Activated CD4-positive, alpha-beta T cell treated with anti-CD3 and anti-CD28 coated beads for 36 hours (primary cell): ENCODE measurements at places on chromosomes 12 and 14. TPM values are rescaled to one million over a fixed set of nuclear protein-coding genes. Genes with fewer than 3 reads are reported as not detected.

- no peak for DNase-seq
Observed at GRCh38 chr14:33692762-33693161, 258.1 kb downstream of the EGLN3 start.

DNA sequence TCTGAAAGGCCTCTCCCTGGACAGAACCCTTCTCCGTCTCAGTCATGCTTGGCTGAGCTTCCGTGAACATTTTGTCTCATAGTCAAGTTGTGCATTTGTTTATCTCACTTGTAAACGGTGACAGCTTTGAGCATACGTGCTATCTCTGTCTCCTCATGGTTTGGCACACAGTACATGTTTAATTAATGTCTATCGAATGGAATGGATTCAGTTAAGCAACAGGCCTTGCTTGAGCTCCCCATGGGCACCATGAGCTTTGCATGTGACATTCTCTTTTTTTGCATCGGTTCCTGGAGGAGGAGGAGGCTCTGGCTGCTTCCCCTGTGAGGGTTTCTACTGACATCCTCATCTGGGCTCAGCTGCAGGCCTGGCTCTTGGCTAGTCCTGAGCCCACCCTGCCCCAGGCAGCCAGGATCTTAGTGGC is 80.0 kb downstream of the PRIMA1 start:
- DNase-seq = no peak

DNA sequence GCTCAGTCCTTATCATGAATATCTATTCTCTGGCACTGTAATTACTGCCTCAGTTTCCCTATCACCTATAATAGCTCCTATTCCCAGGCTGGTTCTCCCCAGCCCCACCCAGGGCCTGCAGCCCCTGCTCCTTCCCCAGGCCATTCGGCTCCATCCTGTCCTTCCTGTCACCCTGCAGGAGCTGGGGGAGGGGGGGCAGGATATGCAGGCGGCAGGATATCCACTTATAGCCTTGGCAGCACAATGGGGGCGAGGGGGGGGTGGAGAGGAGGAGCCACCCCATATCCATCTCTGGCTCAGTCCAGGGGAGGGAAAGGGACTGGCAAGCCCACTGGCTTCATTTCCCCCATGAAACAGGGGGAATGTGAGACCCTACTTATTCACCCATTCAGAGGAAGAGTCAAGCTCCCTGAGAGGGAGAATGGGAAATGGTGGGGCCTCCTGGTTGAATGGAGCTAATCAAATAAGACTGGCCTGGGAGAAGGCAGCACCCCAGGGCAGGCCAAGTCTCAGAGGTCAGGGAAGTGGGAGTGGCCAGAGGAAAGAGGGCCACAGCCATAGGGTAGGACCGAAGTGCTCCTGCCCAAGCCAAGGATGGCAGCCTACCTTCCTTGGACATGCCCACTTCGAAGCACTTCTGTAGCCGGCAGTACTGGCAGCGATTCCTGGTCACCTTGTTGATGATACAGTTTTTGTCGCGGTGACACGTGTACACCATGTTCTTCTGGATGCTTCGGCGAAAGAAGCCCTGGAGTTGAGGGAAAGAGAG is 7.8 kb upstream of the ITGB7 start:
- no peak for DNase-seq

C12orf50 gene
- total RNA-seq = 0.11 TPM

DNA sequence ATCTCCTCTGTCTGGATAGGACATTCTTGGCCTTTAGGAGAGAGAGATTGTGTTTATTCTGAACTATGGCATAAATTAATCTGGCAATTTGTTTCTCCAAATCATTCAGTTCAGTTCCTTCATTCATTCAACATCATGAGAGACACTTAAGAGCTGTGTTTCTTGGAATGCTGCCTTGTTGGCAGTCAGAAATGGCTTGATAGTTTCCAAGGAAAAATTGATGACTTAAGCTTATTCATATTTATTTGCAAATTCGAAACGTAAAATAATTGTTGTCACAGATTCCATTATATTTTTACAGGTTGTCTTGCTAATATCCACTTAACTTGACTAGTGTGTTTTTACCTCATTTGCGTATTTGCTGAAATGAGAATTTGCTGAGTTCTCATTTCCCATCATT is 393.0 kb downstream of the C12orf75 start:
- no peak for DNase-seq

DNA sequence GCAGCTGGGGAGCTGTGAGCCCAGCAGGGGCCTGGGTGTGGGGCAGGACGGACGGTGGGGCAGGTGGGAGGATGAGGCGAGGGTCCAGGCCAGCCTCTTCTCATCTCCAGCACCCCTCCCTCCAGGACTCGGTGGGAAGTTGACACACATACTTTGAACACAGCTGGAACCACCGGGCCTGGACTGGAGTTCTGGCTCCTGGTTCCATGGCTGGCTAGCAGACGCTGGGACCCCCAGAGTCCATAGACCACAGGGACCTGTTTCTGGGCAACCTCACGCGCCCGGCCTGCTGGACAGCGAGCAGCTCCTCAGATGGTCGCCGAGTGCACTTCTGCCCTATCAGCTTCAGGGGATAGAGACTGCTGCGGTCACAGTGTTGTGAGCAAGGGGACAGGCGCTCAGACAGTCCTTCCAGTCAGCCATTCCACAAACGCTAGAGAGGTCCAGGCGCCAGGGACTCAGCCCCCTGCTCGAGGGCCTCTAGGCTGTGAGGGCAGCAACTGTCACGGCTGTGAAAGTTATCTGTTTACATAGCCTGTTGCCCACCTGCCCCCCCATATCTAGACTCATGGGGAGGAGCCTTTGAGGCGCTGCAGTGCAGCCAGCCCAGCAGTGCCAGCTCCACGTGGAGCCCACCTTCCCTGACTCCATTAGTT is 25.2 kb downstream of the TCHP start:
- no peak for DNase-seq

RAD51AP1 gene
- 44.6 TPM for total RNA-seq

IFI27 gene
- 3.1 TPM for total RNA-seq

DNA sequence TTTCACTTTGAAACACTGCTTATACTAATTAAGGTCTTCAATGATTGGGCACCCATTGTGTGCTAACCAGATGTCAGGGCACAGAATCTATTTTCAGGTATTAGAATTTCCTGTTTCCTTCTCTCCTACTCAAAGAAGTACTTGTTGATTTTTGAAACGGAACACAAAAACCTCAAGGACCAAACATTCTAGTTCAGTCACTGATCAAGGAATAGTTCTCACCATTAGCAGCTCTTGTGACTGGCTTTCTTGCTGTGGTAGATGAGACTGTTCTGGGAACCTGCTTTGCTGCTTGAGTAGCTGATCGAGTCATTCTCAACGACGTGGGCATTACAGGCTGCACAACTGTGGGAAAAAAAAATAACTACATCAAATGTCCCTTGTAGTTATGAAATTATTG is 11.0 kb downstream of the DLGAP5 start:
- DNase-seq = no peak

DLK1 gene
- not detected for total RNA-seq

DNA sequence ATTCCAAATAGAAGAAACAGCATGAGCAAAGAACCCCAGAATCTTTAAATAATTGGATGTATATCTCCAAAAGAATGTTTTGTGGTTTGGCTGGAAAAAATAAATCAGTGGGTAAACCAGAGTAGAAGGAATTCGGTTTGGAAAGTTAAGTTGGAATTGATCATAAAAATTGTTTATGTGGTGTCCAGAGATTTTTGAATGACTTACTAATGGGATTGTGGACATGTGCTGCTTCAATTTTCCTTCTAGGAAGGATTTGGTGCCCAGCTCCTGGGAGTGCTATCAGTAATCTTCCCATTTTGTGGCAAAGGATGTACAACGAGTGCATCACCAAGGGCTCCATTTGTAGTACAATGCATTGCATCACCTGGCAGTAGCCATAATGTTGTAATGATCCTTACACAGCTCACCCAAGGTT is 224.8 kb downstream of the SLC16A7 start:
- no peak for DNase-seq

GRCh38 chr12:67524861-67525616 is 123.5 kb upstream of the DYRK2 start:
- DNase-seq = no peak

DNA sequence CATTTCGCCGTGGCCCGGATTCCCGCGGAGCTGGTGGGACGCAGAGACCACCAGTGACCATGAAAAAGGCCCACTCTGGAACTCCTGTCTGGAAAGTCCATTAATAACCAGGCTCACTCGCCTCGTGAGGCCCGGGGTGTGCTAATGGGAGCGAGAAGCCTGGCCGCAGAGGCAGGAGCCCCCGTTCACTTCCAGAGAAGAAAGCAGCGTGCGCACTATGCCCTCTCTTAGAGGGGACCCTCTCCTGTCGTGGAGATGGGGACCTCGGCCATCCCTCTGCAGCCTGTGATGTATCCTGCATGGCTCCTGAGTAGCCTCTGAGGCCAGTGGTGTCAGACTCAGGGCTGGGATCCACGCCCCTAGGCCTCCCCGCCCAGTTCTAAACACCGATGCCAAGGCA is 134.1 kb upstream of the VRK1 start:
- DNase-seq = no peak

- no peak for DNase-seq
Observed at GRCh38 chr12:69348162-69348938, at the start of gene LYZ. Gene LYZ, plus strand, starts transcription at chr12:69348381. Its CDS starts 28 bp downstream, at chr12:69348409.

CCDC177 gene
- total RNA-seq = not detected

GRCh38 chr12:26252946-26253345 is 57.6 kb downstream of the SSPN start:
- no peak for DNase-seq

- peak; percentile 39 for DNase-seq
Observed at GRCh38 chr12:49762468-49762847, 21.1 kb downstream of the TMBIM6 start.

DNA sequence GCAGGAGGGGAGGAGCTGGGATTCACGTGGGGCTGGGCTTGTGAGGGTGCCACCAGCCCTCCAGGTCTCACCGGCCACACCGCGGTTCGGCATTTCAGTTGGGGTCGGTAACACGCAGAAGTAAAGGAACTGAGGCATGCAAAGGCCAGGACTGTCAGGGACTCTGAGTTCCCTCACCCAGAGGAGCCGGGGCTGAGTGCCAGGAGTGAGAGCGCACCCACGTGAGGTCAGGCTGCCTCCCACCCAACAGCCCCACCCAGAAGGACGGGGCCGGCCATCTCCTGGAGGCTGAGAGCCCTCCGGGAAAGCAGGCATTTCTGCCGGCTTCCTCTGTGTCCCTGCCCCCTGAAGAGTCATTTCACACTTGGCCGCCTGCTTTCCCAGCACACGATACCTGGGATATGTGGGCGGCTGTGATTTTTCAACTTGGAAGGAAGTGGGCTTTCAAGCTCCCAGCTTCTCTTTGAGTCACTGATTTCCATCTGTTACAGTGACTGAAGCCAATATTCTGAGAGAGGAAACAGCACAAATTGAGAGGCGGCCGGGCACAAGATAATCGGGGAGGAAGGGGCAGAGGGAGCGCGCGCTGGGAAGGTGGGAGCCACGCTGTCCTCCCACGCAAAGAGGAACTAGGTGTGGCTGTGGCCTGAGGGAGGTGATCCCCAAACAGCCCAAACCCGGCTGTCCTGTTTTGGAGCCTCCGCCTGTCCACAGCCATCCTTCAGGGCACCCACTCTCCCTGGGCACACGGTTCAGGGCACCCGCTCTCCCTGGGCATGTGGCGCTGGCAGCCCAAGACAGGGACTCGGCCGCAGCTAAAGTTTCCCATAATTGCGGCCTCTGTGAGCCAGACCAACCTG is 19.0 kb downstream of the GALNT9 start:
- no peak for DNase-seq

GRCh38 chr12:52942066-52942900 is 6.6 kb upstream of the KRT18 start:
- no peak for DNase-seq

GRCh38 chr14:79496701-79497100 is 714.6 kb downstream of the DIO2 start:
- DNase-seq = no peak

DNA sequence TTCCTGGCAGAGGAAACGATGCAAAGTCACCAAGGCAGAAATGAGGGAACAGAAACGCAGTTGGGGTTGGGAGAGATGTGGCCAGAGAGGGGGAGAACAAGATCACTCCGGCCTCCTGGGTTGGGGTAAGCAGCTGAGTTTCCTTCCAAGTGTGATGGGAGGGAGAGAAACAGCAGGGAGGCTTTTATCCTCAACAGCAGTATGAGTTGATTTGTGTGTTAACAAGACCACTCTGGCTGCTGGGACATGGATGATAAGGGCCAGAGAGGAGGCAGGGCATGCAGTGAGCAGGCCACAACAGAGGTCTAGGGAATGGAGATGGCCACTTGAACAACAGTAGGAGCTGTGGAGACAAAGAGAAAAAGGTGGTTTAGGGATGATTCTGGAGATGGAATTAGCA is 66.8 kb downstream of the GLRX5 start:
- DNase-seq = no peak

DNA sequence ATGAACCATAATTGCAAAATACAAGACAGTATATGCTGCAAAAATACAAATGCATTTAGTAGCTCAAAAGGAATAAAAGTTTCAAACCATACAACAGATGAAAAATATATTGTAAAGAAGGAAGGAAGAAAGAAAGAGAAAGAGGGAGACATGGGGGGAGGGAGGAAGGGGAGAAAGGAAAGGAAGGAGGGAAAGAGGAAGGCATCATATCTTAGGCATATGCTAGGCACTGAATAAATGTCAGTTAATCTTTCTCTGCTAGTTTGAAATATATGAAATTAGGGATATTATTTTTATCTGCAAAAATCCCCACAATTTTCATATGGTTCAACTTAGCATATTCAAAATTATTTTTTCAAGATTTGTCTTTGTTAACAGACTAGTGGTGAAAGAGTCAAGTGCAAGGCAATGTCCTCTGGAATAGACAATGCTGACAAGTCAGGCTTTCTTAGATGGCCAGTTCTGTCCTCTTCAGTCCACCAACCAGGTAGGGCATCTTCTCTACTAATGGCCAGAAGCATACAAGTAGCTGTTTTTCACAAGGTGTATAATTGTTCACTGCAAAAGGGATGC is 506.4 kb downstream of the PRKD1 start:
- no peak for DNase-seq

DNA sequence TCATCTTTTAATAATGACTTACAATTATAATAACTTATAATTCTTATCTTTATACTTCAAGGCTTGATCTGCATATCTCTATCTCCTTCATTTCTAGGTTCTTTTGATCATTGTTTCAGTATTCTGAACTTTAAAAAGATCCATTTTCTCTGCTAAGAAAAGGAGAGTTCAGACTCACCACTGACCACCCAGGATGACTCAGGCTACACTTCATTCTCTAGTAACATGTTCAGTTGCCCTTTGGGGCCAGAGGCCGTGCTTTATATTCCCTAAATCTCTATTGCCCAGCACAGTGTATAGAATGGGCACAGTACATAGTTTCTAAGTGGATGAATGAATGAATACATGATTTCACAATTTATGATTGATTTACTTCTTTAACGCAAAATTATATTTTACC is 268.7 kb downstream of the AKAP6 start:
- no peak for DNase-seq

DNA sequence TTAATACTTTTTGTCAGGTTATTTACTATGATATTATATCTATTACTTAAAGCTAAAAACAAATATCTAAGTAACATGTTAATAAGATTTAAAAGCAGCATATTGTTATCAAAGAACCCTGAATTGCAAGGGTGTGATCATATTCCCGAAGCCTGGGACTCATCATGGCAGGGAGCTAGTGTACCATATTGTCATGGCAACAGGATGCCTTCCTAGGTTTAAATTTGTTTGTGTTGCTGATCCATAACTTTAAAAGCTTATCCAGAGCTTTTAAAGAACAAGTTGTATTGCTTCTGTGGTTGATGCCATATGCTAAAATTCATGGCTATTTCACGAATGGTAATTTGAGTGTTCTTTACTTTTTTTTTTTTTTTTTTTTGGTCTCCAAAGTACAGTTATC is 500.5 kb downstream of the NAV3 start:
- no peak for DNase-seq
